Brain pericyte (primary cell): ENCODE measurements at places on chromosomes 4 and X.

DNA sequence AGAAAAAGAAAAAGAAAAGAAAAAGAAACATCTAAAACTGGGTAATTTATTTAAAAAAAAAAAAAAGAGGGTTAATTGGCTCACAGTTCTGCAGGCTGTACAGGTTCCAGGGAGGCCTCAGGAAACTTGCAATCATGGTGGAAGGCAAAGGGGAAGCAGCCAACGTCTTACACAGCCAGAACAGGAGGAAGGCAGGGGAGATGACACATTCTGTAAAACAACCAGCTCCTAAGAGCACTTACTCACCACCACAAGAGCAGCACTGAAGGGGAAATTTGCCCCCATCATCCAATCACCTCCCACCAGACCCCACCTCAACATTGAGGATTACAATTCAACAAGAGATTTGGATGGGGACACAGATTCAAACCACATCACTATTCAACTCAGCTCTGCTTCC lies 36.8 kb upstream of the TMEM184C start:
- no peak for DNase-seq

DNA sequence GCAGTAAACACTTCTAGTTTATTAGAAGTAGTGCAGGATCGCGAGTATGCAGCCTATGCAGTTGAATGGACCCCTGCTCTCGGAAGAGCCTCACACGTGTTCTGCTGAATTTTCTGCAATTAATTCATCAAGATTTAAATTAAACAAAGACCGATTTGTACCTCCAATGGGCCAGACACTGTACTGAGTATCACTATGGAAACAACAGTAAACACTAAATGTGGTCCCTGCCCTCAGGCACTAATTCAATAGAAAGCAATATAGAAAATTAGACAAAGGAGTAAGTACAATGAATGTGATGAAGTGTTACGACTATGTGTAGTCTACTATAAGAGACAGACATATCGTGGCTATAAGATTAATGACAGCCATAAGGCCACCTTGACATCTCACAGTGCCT lies 740.3 kb upstream of the FRG1 start:
- no peak for DNase-seq

DNA sequence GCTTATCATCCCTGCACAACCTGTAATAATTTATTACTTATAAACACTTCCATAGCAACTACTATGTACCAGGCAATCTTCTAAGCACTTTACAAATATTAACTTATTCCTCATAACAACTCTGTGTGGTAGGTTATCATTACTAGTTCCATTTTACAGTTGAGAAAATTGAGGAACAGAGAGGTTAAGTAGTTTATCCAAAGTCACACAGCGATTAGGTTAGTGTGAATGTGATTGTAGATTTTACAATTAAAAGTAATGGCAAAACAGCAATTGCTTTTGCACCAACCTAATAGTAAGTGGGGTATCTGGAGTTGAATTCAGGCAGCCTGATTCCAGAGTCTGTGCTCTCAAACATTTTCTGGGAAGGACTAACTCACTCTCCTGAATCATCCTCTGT lies 348.9 kb downstream of the NKX6-1 start:
- no peak for DNase-seq

DNA sequence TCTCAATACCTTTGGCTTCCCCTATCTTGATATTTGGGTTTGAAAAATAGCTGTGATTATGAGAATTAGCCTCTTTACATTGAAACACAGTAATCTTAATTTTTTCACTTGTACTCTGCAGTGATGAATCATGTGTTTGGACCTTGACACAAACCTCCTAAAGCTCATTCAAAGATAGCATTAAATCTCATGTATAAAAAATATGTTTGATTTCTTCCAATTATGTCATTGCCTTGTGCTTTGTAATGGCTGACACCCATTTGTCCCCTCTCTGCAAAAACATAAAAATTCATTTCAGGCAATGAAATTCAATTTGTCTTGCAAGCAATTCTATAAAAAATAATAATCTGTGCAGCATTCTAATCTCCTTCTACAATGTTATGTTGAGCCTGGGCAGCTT lies 422.4 kb upstream of the BOD1L1 start:
- no peak for DNase-seq

DNA sequence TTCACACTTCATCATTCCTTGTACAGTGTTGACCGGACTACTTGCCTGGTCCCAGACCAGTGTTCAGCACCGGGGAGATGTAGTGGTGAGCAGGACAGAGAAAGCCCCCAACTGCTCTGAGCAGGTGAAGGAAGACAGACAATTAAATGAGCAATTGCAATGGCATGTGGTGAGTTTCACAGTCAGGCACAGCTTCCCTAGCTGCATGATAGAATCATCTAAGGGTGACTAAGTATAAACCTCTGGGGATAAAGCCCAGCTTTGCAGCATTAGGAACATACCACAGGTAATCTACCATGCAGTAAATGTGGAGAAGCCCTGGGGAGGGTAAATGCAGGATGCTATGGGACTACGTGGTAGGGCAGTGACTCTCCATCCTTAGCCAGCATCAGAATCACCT lies 47.8 kb downstream of the TMA16 start:
- no peak for DNase-seq

DNA sequence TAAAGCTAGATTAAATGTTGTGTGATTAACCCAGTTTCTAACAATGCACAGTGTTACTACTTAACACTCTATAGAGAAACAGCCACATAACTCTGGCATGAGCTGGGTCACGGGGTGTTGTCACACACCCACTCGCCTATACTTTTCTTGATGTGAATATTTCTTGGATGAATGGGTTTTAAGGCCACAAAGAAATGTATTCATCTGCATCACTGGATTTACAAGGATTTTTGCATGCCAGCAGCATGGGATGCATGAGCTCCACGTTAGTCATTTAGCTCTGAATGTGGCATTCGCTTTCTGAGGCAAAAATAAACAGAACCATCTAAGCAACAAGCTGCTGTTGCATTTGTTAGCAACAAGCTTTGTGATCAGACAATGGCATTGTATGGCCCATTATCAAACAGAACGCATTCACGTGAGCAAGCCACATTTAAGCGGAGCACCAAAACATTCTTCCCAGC lies 89.7 kb downstream of the LRP2BP start:
- no peak for DNase-seq

DNA sequence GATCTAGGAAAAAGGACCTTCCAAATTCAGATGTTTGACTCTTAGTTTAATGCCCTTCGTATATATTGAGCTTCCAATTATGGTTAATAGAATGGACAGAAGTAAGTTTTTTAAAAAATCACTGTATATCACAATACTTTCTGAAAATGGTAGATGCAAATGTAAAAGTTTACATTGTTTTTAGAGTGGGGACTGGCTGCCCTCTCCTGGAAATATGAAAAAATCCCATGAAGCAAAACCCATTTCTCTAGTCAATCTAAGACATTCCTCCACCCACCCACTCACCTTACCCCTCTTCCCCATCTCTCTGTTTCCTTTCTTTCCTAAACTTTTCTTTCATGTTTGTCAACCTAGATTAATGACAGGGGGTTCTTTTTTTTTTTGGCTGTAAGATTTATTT lies 134.5 kb downstream of the ARHGAP6 start:
- DNase-seq: no peak

DNA sequence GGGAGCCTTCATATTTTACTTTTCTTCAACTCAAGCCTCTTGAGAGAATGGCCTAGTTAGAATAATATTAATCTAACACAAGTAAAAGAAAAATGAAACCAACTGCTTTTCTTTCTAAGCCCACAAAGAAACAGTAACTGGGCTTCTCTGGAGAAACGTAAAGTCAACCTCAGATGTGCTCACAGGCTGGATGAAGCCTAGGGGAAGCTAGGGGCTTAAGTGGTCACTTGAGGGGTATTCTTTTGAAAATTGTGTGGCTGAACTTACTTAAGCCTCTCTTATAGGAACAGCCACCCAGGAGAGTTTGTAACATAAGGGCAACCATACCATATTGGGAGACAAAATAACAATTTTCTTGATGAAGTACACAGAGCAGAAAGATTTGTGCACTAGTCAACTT lies 279.0 kb downstream of the SPRY1 start:
- DNase-seq: no peak

- DNase-seq: no peak
These were observed 127.6 kb upstream of the SH3RF1 start for GRCh38 chr4:169398316-169398715.

GRCh38 chr4:172344308-172344938 lies 531.2 kb downstream of the GALNTL6 start:
- DNase-seq: no peak

- DNase-seq: no peak
These were observed 42.9 kb downstream of the EVC start for GRCh38 chr4:5753766-5754528.

DNA sequence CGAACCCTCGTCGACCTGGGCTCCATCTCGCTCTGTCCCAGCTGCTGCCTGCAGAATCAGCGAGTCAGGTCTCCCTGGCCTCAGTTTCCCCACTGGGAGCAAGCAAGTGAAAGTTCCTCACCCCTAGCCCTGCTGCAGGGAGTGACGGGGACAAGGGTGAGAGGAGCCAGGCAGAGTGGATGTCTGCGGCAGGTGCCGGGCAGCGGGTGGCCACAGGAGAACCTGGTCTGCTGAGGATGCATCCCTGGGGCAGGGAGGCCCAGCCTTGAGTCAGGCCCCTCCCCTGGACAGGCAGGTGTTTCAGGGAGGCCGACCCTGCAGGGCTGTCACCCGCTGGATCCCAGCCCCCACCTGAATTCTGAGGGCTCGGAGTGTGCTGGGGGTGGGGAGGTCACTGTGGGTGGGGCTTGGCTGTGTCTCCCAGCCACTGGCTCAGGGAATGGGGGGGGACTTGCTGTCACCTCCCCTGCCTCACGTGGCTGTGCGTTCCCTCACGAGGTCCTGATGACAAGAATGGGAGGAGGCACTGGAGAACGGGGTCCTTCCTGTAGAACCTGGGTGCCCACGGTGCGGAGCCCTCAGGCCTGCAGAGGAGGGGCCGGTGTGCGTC lies 33.2 kb downstream of the LRPAP1 start:
- no peak for DNase-seq

DNA sequence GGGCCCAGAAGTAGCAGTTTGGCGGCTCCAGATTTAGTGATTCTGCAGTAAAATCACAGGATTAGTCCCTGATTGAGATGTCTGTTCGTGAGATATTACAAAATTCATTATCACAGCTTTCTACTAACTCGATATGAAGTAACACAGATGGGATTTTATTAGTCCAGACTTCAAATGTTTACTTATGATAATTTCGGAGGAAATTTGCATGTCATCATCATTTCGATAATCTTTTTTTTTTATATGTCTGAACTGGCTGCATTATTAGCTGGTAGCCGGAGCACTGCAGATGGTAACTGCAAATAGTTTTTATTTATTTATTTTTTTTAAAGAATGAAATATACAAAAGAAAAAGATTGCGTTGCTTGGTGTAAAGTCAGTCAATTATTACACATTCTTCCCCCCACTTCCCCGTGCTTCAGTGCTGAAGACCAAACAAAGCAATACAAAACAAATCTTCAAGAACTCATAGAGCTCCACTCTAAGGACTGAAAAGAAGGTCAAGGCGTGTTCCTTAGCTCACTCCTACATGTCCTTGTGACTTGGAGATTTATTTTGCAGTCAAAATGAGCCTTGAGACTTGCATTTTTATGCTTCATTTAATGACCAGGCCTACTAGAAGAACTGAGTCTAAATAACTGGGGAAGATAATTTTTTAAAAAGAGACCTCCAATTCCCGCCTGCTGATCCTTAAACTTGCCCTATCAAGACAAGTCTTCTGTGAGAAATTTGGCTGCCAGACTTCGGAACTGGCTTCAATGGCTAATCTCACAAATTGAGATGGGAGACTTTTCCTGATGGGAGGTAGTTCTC lies 11.7 kb upstream of the PITX2 start:
- DNase-seq: no peak

GRCh38 chrX:105273326-105273725 lies 52.8 kb upstream of the TEX13A start:
- no peak for DNase-seq

- no peak for DNase-seq
These were observed 532.9 kb upstream of the FTHL17 start for GRCh38 chrX:31604629-31605221.

GRCh38 chr4:54403700-54404453 lies 174.8 kb downstream of the PDGFRA start:
- DNase-seq: no peak

DNA sequence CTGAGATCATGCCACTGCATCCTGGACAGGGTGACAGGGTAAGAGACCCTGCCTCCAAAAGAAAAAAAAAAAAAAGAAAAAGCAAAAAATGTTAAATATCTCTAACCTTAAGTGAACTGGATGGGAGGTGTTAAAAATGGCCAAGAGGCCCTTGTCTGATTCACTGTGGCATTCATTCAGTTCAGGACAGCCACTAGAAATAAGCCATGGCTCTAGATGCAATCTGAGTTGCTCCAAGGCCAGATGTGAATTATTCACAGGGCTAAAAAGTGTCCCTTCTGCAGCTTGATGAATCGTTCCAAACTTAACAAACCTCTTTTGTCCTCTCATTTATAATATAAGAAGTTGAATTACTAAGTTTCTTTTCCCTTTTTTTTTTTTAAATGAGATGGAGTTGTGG lies 63.7 kb upstream of the FBXW7 start:
- DNase-seq: no peak

DNA sequence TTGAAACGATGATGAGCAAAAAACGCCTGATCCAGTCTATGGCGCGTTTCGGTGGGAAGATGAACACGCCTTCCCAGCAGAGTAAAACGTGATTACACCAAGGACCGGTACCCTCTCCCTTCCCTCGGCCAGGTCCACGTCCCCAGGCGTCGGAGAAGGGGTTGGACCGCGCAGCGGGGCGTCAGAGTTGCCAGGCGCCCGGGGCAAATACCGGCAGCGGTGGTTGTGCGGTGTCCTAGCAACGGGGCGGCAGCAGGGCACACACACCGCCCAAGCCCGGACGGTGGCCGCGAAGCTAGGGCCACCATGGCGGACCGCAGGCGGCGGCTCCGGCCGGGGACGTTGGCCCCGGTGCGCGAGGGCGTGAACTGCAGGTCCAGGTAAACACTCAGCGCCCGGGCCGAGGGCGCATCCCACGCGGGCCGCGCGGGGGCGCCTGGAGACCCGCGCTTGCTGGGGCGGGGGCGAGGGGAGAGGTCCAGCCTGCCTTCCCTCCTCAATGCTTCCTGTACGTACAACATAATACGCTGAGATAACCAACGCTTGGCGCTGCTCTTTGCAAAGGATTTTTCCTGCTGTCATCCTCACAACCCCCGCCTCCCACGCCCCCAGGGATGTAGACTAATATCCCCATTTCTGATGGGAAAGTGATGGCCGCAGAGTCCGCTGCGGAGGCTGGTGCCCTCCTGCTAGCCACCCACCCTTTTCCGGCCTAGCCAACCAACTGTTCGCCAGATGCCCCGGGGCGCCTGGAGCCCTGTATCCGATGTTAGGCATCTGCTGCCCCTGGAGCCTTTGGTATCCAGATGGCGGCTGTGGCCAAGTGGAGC lies at the start of gene FAM47E:
Gene FAM47E, plus strand, starts transcription at position 281 of the 830 bp plus-strand sequence. Its CDS starts 26 bp downstream, at position 307.
- DNase-seq: no peak

GRCh38 chrX:100407147-100407783 lies 2.8 kb downstream of the PCDH19 start:
- DNase-seq: no peak

GRCh38 chr4:41232406-41232805 lies 18.1 kb upstream of the APBB2 start:
- no peak for DNase-seq

GRCh38 chr4:8817096-8817812 lies 54.4 kb downstream of the HMX1 start:
- no peak for DNase-seq

- DNase-seq: no peak
These were observed 138.1 kb downstream of the MID1 start for GRCh38 chrX:10482261-10482660.

- no peak for DNase-seq
These were observed 670.6 kb upstream of the ATOH1 start for GRCh38 chr4:93157986-93158385.
